ENCODE measurements at places on chromosomes 5 and 9.

- no peak for DNase-seq
These were observed 235.8 kb downstream of the YTHDC2 start for GRCh38 chr5:113749334-113749733.

GRCh38 chr5:76714751-76715485, 1.0 kb upstream of the F2R start:
- DNase-seq: peak; percentile 57

DNA sequence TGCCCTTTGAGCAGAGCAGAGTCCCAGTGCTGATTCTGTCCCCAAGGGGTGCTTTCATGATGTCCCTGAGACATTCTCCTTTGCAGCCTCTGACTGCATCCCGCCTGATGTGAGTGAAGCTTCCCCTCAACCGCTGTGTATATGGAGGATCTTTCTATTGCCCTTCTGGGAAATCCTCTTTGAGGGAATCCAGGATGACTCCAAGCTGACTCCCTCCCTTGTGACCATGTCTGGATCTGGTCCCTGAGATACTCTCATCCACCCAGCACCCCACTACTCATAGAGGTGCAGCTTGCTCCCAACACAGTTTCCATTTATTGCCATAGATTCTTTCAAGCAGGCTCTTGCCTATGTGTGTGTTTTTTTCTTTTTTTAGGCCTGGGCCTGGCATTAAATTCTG, 216.5 kb downstream of the SEC61B start:
- DNase-seq: no peak

GRCh38 chr5:156124708-156125107, 202.3 kb upstream of the SGCD start:
- no peak for DNase-seq

DNA sequence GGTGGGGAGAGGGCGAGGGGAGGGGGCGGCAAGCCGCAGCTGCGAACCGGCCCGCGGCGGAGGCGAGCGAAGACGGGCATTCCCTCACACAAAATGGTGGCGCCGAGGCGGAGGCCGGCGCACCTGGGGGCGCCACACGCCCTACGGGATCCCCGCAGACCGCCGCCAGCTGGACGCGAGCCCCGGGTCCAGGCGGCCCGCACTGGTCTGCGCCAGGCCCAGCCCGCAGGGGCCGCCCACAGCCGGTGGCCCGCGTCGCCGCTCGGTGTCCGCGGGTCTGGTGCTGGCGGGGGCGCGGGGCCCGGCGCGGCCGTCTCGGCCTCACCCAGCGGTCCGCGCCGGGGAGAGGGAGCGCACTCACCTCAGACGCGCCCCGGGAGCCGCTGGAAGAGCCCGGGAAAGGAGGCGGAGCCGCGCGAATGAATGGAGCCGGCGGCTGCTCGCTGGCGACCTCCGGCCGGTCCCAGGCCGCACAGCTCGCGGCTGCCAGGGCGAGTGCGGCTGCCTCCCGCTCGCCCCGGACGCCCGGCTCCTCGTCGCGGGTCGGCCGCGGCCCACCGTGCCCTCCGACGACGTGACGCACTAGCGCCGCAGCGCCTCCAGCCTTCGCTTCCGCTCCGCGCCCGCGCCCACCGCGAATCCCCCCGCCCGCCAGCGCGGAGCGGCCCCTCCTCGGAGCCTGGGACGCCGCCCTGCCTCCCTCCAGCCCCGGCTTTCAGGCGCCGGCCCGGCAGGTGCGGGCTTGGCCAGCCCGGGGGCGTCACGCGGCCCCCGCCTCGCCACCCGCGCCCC, at the start of gene FAM169A:
FAM169A (minus strand) TSS at position 584 of the 792 bp plus-strand sequence. CDS start 24,711 bp downstream, outside the sequence.
- DNase-seq: peak; percentile 60

GRCh38 chr5:40288800-40289485, 390.8 kb upstream of the PTGER4 start:
- DNase-seq: no peak

DNA sequence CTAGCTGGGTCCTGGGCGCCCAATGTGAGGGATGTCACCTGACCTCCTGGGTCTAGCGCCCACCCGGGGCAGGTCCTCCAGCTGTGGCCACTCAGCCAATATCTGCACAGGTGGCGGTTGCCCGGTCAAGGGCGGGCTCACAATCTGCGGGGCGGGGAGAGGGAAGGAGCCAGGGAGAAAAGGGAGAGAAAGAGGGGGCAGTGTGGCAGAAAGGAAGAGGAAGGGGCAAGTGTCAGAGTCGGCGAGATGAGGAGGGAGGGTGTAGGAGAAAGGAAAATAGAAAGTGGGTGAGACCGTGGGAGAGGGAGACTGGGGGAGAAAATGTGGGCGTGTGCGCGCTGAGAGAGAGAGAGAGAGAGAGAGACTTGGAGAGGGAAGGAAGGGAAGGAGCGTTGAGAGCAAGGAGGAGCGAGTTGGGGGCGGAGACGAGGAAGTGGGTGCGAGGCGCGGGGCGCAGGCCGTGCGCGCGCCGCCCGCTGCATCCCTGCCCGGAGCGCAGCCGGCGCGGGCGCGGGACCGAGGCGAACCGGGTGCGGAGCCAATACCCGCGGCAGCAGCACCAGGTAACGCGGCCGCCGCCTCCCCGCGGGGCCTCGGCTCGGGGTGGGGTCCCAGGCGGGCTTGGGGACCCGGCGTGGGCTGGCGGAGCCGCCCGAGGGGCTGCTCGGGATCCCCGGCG, at the start of gene HRH2:
HRH2 (plus strand) TSS at position 479 of the 679 bp plus-strand sequence. CDS start 25,163 bp downstream, outside the sequence.
- DNase-seq: peak; percentile 81

GRCh38 chr5:22352493-22352892, 500.7 kb downstream of the CDH12 start:
- DNase-seq: no peak

- DNase-seq: no peak
These were observed 95.3 kb upstream of the SLC27A6 start for GRCh38 chr5:128869970-128870369.

GRCh38 chr5:25963251-25964008, 1075.0 kb downstream of the CDH9 start:
- no peak for DNase-seq

DNA sequence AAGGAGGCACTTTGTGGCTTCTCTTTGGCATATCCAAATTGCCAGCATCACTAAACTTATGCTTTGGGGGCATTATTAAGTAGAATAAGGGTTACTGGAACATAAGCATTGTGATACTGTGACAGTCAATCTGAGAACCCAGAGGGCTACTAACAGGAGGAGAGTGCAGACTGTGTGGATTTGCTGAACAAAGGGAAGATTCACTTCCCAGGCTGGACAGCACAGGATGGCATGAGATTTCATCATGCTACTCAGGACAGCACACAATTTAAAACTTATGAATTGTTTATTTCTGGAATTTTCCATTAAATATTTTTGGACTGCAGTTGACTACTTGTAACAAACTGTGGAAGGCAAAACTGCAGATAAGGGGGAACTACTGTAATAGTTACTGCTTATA, 212.5 kb downstream of the TMC1 start:
- DNase-seq: no peak

DNA sequence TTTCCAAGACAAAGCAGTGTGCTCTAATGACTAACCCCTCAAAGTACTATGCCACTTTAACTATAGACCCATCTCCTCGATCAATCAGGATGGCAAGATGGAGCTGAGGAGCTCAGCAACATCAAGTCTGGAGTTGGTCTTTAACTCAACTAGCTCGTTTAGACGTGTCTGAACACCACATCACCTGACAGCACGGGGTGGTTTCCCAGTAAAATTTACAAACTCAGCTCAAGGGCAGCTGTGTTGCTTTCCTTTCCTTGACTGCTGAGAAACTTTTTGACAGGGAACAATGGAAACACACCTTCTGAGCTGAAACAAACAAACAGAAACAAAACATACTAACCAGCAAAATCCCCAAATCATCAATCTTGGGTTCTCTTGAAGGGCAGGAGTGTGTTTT, 202.5 kb downstream of the NTRK2 start:
- DNase-seq: no peak

DNA sequence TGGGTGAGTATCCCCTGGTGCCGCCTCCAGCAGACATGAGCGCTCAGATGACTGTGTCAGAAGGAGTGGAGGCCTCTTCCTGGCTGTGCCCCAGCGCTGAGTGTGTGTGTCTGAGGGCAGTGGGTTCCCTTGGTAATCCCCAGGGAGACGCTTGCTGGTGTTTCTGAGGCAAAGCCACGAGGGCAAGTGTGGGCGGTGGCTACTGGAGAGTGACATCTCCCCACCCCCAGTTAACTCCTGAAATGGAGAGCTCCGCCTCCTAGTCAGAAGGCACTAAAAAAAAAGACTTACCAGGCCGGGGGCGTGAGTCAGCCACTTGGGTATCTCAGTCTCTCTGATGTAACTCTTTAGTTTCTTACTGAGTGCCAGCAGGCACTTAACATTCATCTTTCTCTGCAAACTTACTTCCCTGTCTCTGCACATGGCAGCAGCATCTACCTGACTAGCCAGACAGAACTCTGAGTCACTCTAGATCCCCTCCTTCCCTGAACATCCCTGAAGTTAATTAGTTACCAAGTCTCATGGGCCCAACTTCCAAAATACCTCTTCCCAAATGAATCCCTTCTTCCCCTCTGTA, 19.3 kb downstream of the ORM2 start:
- DNase-seq: peak; percentile 85

Measured in DND-41 (cell line).